ENCODE measurements at places on chromosomes 7 and 10. TPM values are rescaled to one million over a fixed set of nuclear protein-coding genes. Genes with fewer than 3 reads are reported as not detected.

DNA sequence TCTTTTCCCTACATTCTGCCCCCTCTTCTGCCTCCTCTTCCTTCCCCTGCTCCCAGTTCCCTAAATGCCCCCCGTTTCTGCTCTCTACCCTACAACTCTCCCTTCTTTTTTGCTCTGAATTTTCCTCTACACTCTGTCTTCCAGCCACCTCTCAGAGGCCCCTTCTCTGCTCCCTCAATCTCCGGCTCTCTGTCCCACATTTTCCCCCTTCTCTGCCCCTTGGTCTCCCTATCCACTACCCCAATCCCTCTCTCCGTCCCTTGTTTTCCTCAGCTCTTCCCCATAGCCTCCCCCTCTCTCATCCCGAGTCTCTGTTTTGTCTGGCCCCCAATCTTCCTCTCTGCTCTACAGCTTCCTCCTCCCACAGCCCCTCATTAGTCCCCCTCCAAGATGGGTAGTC is 3.3 kb downstream of the ALOX5 start:
- no peak for DNase-seq

DNA sequence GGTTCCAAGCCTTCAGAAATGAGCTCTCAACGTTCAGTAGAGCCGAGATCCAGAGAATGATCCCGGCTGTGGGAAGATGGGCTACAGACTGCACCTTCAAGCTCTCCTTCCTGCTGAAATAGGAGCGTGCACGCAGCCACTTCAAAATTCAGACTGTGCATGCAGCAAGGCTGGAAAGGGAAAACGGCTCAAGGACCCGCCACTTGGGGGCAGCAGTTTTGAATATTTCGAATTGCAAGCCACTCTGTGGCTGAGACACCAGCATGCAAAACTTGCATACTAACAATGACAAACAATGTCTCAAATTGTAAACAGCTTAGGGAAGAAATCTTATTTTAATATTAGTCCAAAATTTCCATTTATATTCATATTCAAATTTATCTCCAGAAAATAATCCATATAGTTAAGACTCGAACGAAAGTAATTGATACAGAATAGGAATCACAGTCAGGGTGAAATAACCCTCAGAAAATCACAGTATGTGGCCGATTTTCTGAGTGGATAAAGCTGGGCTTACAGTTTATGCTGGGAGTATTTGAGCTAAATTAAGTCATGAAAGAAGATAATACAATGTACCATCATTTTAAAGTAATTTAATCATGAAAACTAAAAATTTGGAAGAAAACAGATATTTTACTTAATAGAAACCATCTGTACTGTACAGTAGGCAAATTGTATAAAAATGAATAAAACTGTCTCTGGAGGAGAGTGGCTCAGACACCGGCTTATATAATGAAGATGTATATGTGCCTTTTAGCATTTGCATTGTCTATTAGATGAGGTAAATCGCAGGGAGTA is 137.9 kb upstream of the MKI67 start:
- peak; percentile 14 for DNase-seq

GRCh38 chr10:118978998-118979350 is 50.5 kb upstream of the NANOS1 start:
- no peak for DNase-seq

Gene SEPTIN7
- 244 TPM for total RNA-seq

Gene ZFAND4
- total RNA-seq = 32.2 TPM

- DNase-seq = no peak
Measured at GRCh38 chr10:51321980-51322379, 247.7 kb downstream of the PRKG1 start.

- no peak for DNase-seq
Measured at GRCh38 chr7:140654109-140654387, 13.4 kb upstream of the DENND2A start.

DNA sequence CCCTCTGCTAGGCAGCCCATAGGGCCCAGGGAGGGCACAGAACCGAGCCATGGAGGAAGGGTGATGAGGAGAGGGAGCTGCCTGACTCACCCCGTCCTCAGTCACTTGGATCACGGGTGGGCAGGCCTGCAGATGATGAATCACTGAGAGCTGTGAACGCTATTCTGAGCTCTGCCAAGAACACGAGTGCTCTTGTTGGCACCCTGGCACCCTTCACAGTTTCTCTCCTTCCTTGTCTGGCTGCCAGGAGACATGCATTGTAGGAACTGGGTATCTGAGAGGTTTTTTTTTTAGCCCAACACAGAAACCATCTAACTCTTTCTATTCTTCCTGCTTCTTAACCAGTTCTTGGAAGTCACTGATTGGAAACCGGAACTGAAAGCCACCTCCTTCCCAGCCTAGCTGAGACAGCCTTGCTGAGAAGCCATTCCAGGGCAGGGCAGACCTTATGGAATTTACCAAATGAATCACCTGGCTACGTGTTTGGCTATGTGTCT is 82.1 kb downstream of the SLC37A3 start:
- no peak for DNase-seq

Gene FKBP6
- not detected for total RNA-seq

GRCh38 chr7:117071551-117071950 is 118.2 kb downstream of the ST7 start:
- no peak for DNase-seq

- no peak for DNase-seq
Measured at GRCh38 chr7:126696256-126697038, 556.3 kb downstream of the GRM8 start.

DNA sequence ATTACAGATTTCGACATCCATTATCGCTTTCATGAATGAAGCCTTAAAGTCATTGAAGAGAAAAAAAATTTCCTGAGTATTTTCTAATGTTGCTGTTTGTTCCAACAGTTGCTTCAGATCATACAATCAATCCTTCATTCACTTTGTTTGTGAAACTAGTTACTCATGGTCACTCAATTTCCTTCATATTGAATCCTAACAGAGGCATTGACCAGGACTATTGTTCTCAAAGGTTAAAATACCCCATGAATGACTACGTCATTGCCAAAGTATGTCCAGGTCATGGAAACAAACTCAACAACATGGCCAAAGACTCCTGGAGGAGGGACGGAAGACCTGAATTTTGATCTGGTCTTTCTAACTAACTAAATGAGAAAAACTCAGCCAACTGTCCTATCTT is 54.0 kb upstream of the ABCB5 start:
- no peak for DNase-seq
